ENCODE measurements at places on chromosomes 5 and 9.

- DNase-seq, result no peak
Observed at GRCh38 chr9:114348261-114348905, 18.7 kb downstream of the ORM2 start.

GRCh38 chr5:84783003-84783402 lies 398.3 kb upstream of the EDIL3 start:
- no peak for DNase-seq

DNA sequence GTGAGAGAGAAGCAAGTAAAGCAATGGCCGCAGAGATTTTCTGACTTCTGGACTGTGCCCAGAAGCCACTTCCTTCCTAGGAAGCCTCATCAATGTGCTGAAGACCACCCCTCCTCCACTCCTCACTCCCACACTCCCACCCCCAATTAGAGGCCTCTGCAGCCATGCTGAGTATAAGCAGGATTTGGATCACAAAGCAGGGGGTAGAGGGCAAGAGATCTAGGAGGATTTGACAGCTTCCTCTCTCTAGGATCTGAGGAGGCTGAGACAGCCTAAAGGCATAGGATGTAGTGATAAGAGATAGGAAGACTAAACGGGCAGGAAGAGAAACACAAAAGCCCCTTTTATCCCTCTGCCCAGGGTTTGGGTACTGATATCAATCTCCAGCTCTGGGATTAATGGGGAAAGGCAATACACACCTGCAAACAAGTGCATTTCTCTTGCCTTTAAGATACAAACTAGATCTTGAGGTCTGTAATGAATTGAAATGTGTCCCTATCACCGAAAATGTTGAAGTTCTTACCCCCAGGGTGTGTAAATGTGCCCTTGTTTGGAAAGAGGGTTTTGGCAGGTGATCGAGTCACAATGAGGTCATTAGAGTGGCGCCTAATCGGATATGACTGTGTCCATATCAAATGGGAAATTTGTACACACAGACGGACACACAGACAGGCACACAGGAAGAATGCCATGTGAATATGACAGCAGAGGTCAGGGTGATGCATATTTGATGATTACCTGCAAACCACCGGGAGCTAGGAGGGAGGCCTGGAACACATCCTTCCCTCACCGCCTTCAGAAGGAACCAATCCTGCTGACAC lies 28.5 kb downstream of the KCNV2 start:
- no peak for DNase-seq

DNA sequence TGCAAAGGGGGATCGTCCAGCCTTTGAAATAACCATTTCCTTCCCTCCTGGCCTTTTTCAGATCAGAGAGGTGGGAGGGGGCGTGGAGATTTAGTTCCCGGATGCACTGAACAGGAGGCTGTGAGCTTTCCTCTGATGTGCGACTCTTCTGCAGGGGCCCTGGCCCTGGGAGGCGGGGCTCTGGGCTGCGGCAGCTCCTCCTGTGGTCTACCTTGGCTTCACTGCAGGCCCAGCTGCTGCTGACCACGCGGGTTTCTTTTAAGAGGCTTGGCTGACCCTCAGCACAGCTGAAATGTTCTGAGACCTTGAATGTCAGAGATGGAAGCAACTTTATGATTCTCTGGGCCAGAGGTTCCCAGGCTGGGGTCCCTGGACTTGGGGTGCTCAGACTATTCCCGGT lies 27.0 kb upstream of the COL15A1 start:
- no peak for DNase-seq

GRCh38 chr9:123346826-123347225 lies 9.2 kb upstream of the CRB2 start:
- DNase-seq, result no peak

DNA sequence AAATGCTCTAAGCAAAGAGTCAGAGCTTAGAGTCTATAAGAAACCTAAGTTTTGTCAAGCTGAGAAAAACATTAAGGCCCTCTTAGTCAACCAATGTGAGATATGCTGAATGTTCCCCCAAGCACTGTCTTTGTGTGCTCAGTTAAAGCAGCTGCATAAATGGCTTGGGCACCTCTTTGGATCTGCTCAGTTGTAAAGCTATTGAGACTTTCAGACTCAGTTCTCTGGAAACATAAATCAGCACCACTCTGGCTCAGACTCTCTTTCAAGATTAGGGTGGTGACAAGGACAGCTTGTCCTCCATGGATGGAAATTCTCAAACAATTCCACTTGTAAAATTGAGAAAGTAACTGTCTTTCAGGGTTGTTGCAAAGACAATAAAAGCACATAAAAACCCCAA lies 807.9 kb downstream of the PRELID2 start:
- no peak for DNase-seq

GRCh38 chr5:132474131-132474723 lies 16.3 kb downstream of the IRF1 start:
- DNase-seq, result no peak
